ENCODE measurements at places on chromosomes 6 and 20.

GRCh38 chr6:51098791-51099190, 280.1 kb downstream of the TFAP2B start:
- DNase-seq, result no peak

- DNase-seq, result no peak
Observed at GRCh38 chr20:16744178-16744807, 3.9 kb upstream of the OTOR start.

DNA sequence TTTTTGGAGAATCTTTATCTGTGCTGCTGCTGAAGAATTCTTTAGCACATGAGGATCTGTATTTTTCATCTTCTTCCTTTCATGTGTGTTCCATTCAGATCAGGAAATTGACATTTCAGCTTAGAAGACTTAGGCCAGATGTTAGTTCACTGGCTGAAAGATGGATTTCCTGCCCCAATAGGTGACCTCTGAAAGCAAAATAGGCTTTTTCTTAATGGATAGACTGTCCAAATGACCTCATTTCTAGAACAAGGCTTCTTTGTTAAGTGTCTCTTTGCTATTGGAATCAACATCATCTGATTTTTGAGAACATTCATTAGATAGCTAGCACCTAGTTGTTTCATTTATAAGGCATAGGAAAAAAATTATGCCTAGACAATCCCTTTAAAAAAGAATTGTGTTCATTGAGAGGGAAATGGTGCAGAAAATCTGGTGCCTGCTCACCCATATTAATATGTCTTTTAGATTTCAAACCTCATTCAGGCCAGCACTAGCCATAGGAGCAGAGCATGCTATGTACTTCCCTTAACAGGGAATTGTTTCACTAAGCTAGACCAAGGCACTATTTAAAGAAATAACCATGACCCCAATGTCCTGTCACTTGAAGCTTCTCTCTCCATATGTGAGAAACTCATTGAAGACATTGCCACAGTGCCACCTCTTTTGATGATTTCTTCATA, 13.6 kb upstream of the SASH1 start:
- DNase-seq, result no peak

DNA sequence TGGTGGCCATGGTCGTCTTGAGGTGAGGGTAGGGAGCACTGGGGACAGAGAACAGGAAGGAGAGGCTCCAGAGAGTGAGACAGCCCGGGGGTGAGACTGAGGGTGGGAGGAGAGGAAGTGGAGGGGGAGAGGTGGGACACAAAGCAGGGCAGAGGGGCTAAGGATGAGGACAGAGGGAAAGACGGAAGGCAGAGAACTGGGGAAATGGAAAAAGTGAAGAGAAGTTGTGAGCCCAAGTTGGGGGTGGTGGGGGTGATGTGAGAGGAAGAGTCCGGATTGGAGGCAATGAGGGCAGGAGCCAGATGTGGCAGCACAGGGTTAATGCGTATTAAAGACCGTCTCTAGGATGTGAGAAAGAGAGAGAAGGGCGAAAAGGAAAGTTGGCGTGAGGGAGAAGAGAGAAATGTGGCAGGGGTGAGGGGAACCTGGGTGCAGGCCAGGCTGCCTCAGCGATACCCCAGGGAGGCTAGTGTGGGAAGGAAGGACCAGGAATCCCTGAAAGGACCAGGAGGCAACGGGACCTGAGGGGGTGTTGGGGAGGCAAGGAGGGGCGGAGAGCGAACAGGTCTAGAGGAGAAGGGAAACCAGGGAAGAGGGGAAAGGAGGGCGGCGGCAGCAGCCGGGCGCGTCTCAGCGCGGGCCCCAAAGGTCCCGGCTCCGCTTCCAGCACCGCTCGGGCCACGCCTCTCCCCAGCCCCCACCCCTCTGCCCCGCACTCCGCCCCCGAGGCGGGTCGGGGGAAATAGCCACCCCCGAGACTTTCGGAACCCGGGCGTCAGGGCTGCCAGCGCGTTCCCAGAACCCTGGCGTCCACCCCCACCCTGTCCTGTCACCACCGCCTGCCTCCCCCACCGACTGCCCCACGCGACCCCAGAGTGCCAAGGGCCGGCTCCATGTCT, at the start of gene PPP1R18:
Gene PPP1R18 (minus strand): TSS at position 637 of the 899 bp plus-strand sequence. CDS start 627 bp downstream, at position 10.
- peak; percentile 80 for DNase-seq

GRCh38 chr6:68637071-68637470, 2.0 kb downstream of the ADGRB3 start:
- DNase-seq, result no peak

- no peak for DNase-seq
Observed at GRCh38 chr6:43952746-43953145, 174.5 kb downstream of the MRPL14 start.

GRCh38 chr6:157092736-157093135, 230.6 kb downstream of the TMEM242 start:
- no peak for DNase-seq

- no peak for DNase-seq
Observed at GRCh38 chr6:134902936-134903335, 47.0 kb downstream of the ALDH8A1 start.

- DNase-seq, result no peak
Observed at GRCh38 chr6:79066828-79067227, 11.2 kb downstream of the PHIP start.

GRCh38 chr6:75372884-75373283, 88.3 kb upstream of the TMEM30A start:
- DNase-seq, result no peak

GRCh38 chr20:611843-612185, 1.7 kb upstream of the TCF15 start:
- DNase-seq, result no peak

DNA sequence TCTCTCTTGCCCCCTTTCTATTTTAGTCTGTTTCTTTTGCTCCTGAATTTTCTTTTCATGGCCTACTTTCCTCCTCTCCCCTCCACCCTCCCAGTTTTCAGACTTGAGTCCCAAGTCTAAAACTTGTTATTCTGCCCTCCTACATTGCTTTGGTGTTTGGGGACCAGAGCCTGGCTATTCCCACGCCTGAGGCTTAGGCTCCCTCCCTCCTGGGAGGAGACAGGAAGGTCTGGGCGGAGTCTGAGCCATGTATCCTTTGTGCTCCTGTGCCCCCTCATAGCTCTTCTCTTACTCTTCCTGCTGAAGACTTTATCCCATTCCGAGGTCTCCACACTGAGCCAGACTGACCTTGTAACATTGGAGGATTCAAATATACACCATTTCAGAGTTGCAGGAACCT, 69.5 kb downstream of the DAAM2 start:
- DNase-seq, result no peak

DNA sequence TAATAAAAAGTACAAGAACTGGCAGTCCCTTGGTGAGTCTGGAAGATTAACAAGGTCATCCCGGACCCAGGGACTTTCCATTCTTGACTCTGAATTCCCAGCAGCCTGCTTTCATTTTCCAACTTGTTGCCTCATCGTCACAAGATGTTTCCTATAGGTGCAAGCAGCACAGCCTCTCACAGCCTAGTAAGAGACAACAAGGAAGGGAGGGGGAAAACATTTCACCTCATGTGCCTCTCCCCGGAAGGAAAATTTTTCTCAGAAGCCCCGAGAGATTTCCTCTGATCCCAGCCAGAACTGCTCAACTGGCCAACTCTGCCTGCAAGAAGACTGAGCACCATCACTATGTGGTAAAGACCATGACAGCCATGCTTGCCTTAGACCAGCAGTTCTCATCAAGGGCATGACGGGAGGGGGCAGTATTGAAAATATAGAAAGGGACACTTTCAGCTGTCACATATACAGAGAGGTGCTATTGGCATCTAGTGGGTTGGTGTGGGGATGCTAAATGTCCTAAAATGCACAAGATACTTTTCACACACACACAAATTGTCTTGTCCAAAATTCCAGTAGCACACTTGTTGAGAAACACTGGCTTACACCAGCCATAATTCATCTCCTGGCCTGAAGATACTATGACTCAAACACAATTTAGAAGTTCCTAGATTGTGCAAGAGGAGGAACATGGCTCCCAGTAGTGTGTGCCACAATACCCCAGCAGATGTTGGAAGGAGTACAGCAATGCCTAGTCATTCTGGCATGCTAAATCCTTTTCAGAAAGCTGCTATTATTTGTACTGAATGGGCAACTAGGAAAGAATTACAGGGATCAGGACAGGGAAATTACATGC, 10.8 kb upstream of the WTAP start:
- no peak for DNase-seq

DNA sequence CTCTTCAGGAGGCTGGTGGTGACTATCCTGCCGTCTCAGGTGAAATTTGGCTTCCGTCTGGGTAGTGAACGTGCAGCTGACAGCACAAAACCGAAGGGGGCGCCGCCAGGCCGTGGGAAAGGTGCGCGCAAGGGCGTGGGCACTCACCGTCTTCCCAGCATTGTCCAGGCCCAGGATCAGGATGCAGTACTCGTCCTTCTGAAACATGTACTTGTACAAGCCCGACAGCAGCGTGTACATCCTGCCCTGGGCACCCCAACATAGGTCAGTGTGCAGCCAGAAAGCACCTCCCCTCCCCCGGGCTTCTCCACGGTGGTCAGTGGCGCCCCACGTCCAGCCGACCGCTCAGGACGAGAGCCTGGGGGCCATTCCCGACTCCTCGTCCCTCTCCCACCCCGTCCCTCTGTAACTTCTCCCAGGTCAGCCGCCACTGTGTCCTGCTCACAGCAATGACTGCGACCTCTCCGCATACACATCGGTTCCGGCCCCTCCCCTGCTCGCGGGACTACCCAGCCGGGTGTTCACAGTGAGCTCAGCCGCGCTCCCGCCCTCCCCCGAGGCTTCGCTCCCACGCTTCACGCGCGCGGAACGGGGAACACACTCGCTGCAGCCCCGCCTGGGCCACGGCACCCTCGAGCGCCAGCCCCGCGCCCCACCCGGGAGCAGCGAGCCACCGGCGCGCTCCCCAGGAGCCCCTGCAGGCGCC, 771 bp downstream of the ARFRP1 start:
- DNase-seq, result peak; percentile 66

DNA sequence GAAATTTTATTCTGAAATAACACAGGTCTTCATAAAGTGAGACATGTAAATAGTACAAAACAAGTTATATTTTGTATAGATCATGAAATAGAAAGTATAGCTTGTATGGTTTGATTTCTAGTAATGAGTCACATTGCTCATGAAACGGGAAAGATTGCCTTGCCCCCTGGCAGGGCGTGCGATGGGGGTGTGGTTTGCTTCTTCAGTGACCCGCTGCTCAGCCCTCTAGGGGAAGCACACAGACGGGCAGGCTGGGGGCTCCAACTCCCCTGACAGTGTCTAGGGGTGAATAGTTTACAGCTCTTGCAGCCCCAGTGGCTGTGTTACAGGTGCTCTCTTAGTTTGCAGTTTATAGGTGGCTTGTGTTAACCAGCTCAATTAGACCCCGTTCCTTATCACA, 170.5 kb upstream of the RGS17 start:
- DNase-seq, result no peak

DNA sequence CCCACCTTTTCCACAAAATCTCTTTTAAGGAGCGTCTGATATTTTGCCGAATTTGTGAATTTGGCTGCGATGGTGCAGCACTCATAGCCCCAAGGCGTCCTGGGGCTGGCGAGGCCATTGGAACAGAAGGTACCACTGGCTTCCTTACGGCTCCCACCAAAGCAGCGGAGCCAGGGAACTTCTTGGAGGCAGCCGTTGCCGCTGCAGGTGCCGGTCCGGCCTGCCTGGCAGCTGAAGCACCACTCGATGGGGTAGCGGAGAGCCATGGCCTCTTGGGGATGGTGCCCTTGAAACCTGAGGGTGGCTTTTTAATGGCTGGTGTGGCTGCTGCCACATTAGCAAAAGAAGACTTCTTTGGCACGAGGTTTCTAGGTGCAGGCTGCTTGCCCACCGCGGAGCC, 29.8 kb downstream of the DIDO1 start:
- DNase-seq, result no peak

DNA sequence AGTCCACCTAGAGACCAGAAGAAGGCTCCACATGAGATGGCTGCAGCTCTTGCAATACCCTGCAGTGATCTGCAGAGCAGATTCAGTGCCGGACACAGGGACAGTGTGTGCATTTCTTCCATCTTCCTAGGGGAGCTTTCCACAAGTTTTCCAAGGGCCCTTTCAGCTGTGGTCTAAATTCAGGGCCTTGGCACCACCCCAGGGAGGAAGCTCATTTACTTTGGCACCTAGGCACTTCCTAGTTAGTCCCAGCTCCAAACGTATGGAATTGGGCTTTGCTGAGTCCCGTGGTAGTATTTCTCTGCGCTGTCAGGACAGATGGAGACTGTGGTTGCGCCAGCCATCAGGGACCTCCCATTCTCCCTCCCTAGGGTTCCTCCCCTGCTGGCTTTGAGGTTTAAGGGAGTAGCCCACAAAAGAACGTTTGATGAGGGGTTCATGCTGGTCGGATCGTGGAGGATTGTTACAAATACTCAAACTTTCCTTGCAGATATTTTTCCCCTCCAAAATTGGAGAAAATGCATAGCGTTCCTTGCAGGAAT, 182.3 kb upstream of the UST start:
- no peak for DNase-seq

- DNase-seq, result no peak
Observed at GRCh38 chr20:21372016-21372415, 25.3 kb downstream of the NKX2-4 start.

GRCh38 chr6:105821777-105822176, 264.4 kb upstream of the PRDM1 start:
- no peak for DNase-seq

DNA sequence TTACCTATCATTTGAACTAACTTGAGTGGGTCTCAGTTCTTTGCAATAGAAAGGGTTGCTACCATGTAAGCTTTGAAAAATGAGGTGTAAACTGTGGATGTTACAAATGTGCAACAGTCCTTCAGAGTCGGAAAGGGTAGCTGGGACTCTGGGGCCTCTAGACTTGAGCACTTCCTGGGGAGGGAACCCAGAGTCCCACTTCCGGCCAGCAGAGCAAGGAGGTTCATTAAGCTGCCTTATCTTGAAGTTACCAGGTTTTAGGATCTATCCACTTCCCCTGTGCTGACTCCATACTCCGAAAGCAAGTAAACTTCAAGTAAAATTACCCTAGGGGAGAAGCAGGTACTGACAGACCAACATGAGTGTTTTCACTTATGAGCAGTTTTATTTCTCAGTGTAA, 9.4 kb downstream of the TRIM10 start:
- DNase-seq, result no peak

GRCh38 chr20:52105442-52106422, 85.8 kb downstream of the ZFP64 start:
- DNase-seq, result no peak

DNA sequence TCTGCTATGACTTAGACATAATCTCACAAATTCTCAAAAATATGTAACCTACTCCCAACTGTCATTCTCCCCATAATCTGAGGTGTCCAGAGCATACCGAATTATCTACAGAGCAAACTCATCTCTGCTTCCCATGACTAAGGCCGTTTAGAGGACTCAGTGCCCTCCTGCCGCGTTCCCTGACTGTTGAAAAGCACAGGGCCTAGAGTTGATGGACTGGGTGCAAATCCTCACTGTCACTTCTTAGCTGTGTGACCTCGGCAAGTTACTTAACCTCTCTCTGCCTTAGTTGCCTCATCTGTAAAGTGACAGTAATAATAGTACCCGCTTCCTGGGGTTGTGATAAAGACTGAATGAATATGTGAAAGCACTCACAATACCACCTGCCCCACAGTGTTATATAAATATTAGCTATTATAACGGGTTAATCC, 4.7 kb upstream of the TUBB2A start:
- DNase-seq, result no peak

All from colonic mucosa (tissue), 4 donors.